Omental fat pad (tissue), 4 donors: ENCODE measurements at places on chromosomes 3 and 15.

- DNase-seq: no peak
Measured at GRCh38 chr3:12557473-12558100, 700 bp downstream of the MKRN2 start.

- DNase-seq: no peak
Measured at GRCh38 chr15:48096813-48097212, 24.0 kb upstream of the SLC24A5 start.

DNA sequence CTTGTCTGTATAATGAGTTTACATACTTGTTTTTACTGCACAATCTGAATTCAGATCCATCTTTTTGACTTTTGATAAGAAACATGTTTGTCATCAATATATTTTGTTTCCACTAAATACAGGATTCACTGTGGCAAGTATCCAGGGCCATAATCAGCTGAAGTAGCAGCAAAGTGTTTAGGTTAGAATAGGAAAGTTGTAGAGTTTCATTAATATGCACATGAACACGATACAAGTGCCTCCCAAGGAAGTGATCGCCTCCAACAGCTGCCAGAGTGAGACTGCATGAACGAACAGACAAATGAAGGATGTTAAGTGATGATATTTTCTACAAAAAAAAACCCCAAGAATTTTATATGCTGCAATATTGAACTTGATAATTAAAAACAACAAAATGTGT is 204.3 kb downstream of the TBL1XR1 start:
- no peak for DNase-seq

- no peak for DNase-seq
Measured at GRCh38 chr3:147423537-147423797, 14.3 kb downstream of the ZIC1 start.

GRCh38 chr15:101479851-101480612 is 9.5 kb downstream of the PCSK6 start:
- DNase-seq: no peak

DNA sequence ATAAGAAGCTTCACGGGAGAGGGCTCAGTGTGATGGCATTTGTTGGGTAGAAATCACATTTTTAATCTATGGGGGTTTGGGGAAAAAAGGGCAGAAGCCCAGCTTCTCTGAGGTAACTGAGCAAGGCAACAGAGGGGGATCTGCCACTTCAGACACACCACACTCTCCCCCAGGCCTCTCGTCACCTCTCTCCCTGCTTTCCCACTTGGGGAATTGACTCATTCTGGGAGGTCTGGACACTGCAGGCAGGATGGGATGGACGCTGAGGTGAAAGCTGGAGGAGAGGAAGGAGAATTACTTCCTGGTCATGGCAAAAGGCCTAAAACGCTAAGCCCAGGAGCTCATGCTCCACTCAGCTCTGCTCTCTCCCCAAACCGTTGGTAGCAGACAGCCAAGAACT is 33.2 kb downstream of the MYO5C start:
- no peak for DNase-seq

DNA sequence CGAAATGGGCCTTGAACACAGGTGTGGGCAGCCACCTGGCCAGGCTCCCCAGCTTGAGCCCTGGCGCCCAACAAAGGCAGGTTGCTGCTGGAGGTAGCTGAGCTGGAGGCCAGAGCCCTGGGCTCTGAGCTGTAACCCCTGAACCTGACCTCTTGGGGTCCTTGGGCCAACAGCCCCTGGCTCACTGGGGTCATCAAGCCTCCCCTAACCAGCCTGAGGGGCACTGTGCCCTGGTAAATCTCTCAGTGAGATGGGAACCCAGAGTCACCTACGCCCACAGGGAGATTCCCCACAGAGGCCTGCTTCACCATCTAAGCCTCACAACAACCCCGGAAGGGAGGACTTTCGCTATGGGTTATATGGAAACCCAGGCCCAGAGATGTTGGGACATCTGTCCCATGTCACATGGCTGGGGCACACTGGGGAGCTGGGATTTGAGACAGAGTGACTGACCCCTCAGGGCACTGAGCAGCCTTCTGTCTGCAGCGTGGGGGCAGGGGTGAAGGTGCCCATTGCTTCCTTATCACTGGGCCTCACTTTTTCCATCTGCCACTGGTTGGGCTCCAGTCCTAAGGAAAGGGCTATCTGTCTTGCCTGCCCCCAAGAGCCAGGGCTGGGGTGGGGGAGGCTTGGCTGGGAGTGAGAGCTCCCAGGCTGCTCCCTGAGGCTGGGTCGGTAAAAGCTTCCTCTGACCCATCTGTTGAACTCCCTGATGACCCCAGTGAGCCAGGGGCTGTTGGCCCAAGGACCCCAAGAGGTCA is 59.1 kb downstream of the IQSEC1 start:
- no peak for DNase-seq

GRCh38 chr15:89129123-89129815 is 41.0 kb downstream of the ABHD2 start:
- DNase-seq: no peak

GRCh38 chr3:148911592-148911991 is 46.5 kb downstream of the CPA3 start:
- no peak for DNase-seq

- no peak for DNase-seq
Measured at GRCh38 chr3:188822411-188822810, 349.4 kb upstream of the TPRG1 start.

DNA sequence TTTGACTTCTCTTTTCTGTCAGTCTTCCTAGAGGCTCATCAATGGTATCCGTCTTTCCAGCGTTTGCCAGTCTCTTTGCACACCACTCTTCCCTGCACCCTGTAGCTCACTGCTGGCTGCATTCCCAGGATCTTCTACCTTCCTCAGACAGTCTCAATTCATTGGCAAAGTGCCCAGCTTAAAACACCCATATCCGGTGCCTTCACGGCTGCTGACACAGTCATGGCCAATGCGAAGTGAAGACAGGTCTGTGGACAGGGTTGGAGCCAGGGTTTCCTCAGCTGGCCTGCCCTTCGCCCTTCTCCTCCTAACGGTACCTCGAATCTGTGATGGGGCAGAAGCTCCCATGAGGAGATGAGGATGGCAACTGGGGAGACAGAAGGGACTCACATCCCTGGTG is 36.1 kb downstream of the PTH1R start:
- DNase-seq: no peak

DNA sequence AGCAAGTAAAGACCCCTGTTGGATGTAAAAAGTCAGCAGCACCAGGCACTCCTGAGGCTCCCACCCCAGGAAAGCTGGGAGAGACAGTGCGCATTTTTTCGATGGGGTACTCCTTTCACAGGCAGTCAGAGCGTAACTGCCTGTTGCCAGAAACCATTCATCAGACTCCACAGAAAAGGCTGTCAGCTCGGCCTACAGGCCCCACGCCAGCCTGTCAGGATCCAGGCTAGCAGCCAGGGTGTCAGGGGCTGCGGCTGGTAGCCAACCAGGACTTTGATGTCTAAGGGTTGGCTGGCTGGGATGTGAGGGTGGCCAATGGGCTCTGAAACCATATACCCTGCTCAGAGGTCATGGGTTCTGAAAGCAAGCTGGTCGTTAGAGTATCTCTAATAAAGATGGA is 164.5 kb downstream of the WNT5A start:
- no peak for DNase-seq

GRCh38 chr3:5499404-5499803 is 311.9 kb downstream of the EDEM1 start:
- no peak for DNase-seq
